G401 (cell line): ENCODE measurements at places on chromosomes 16 and 17.

- no peak for DNase-seq
Measured at GRCh38 chr17:47690121-47690520, 3.8 kb upstream of the TBKBP1 start.

DNA sequence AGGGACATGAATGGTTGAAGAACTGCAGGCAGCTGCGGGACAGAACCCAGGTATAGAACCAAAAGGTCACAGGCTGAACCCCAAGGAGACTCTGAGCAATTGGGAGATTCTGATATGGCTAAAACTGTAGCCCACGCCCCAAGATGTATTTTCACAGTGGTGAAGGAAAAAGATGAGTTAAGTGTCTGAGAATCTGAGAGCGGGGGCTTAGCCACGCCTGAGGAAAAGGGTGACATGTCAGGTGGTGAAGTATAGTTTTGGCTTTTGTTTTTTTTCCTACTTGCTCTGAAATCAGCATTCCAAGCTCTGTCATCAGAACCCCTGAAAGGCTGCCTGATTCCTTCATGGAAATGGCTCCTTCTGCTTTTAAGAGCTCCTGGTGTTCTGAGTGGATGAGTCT is 73.3 kb downstream of the AKAP1 start:
- no peak for DNase-seq

DNA sequence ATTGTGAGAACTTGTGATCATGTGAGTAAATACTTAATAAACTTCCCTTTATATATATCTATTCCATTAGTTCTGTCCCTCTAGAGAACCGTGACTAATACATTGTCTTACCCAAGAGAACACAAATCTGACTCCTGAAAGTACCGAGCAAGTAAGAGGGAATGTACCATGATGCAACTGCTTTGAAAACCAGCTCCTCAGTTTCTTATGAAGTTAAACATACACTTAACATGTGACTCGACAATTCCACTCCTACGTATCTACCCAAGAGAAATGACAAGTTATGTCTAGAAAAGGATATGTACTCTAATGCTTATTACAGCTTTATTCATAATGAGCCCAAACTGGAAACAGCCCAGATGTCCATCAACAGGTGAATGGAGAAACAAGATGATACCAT is 8.8 kb upstream of the GJD3 start:
- DNase-seq, result no peak

- DNase-seq, result no peak
Measured at GRCh38 chr17:37825851-37826250, 81.0 kb upstream of the HNF1B start.

DNA sequence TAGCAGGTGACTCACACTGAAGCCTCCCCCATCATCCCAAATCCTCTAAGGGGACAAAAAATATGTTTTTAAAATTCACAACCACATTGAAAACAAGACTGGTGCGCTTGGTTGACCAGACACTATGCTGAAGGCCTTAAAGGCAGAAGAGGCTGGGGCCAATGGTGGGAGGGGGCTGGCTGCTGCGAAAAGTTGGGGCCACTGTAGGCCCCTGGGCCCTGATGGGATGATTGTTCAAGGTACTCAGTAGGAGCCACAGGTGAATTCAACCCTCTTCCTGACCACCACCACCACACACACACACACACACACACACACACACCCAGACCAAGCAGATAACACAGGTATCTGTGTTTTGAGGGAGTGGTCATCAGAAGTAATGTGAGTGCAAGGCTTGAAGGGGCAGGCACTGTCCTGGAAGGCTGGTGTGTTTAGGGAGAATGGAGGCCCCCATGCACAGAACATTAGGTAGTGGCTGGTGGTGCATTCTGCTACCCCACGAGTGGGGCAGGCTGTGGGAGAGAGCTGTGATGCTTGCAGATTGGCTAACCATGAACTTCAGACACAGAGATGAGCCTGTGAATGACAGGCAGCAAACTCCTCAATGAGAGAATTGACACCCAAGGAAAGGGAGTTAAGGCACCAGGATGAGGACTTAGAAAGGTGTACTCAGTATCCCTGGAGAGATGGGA is 55.0 kb downstream of the NT5M start:
- DNase-seq, result no peak

GRCh38 chr16:88631384-88631783 is 7.0 kb upstream of the IL17C start:
- no peak for DNase-seq

GRCh38 chr17:17104494-17104893 is 62.2 kb downstream of the MPRIP start:
- no peak for DNase-seq

GRCh38 chr17:73357318-73357717 is 45.5 kb upstream of the CDC42EP4 start:
- DNase-seq, result peak; percentile 85

DNA sequence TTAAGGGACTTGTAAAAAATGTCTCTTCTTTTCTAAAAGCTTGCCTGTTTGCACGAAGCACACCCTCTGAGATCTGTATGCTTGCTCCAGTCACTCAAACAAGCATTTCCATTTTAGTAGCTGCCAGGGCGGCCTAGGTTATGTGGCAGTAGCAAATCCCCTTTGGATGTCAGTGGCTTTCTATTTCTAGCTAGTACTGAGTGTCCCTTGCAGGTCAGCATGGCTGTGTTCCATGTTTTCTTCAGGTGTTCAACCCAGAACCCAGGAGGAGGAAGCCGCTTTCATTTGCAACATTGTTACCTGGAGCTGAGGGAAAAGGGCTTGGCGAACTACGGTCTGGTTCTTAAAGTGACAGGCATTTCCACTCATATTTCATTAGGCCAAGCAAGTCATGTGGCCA is 36.4 kb downstream of the FOXL1 start:
- peak; percentile 1 for DNase-seq

DNA sequence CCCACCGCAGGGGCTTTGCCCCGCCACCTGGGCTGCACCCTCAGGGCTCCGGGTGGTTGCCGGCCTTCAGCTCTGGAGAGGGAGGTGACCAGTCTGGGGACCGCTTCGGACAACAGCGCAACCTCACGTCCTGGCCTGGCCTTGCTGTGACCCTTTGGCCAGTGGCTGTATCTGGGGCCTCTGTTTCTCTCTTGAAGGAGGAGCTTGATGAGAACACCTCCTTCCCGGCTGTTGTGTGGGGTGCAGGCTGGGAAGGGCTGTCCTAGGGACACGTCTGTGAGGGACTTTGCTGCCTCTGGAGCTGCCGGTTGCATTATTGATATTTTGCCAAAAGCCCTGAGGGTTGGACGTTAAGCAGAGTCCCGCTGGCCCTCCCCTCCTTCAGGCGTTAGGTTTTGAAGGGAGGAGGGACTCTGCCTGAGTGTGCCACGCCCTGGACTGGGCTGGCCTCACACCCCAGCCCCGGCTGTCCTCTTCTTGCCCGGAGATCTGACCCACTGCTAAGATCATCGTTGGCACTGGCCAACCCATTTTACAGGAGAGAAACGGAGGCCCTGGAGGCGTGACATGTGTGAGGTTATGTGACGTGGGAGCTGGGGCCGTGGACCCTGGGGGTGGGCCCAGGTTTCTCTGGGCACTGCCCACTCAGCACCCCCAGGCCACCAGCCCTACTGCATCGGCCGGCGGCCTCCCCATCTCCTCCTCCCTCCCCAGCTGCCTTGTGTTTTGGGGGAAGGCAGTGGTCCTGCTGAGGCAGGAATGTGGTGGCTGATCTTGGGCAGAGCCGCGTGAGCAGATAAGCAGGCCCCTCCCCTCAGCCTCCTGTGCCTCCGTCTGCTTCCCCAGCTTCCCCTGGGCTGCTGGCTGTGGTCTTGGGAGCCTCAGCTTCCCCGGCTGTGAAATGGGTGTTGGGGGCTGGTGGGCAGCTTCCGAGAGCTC is 8.5 kb downstream of the ZFPM1 start:
- no peak for DNase-seq

- DNase-seq, result no peak
Measured at GRCh38 chr17:67696853-67697498, 20.8 kb upstream of the NOL11 start.

DNA sequence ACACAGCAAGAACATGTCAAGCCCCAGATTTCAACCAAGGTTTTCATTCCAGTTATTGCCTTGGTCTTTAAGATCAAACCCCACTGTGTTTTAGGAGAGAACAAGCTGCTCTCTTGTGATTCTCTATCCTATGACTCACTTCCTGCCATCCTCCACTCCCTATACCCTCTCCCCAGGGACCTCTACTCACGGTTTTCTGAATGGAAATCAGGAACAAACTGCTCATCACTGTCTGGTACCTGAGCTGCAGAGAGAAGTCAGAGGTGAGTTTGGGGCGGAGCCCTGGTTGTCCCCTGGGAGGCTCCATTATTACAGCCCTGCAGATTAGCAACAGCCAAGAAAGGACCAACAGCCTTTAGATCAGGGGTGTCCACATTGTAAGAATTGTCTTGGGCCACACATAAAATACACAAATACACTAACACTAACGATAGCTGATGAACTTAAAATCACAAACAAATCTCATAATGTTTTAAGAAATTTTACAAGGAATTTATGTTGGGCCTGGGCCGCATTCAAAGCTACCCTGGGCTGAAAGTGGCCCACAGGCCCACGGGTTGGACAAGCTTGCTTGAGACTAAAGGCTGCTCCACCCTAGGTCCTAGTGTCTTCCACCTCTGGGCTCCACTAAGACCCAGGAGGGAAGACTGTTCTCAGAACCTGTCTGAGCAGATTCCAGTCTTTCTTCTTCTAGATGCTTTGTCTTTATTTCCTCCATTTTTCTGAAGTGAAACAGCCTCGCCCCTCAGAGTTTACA is 9.7 kb downstream of the ETV4 start:
- DNase-seq, result no peak

- no peak for DNase-seq
Measured at GRCh38 chr17:65634533-65634932, 73.1 kb upstream of the AXIN2 start.

GRCh38 chr17:29158096-29158487 is 22.1 kb downstream of the MYO18A start:
- DNase-seq, result peak; percentile 86

GRCh38 chr17:75335315-75335714 is 46.1 kb upstream of the SLC25A19 start:
- DNase-seq, result no peak

DNA sequence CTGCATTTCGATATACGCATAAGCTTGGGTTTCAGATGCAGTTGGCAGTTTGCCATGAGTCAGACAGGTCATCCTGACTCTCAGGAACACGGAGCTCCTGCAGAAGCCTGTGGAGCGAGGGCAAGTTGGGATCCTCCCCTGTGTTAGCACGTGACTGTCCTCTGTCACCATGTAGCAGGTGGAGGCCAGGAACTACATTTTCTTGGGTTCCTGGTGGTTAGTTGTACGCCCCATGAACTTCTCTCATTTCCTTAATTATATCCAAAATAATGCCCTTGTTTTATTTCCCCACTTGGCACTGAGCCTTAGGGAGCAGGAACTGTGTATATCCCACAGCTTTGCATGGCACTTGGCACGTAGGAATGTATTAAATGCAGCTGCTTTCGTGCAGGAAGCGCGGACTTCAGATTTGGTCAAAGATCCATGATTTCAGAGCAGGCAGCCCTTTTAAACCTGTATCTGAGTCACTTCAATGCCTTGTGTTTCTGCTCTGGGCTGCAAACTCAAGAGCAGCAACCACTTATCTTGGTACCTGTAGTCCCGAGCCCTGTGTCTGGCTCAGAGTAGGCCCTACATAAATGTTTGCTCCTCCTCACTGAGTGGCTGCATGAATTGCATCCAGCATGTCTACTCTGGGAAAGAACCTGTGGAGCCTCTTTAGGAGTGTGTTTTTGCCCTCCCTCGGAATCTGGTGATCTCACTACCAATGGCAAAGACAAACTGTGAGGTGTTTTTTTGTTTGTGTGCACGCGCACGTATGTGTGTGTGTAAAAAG is 428.4 kb downstream of the MAF start:
- DNase-seq, result no peak

GRCh38 chr17:1206026-1206777 is 26.4 kb upstream of the ABR start:
- DNase-seq, result no peak

DNA sequence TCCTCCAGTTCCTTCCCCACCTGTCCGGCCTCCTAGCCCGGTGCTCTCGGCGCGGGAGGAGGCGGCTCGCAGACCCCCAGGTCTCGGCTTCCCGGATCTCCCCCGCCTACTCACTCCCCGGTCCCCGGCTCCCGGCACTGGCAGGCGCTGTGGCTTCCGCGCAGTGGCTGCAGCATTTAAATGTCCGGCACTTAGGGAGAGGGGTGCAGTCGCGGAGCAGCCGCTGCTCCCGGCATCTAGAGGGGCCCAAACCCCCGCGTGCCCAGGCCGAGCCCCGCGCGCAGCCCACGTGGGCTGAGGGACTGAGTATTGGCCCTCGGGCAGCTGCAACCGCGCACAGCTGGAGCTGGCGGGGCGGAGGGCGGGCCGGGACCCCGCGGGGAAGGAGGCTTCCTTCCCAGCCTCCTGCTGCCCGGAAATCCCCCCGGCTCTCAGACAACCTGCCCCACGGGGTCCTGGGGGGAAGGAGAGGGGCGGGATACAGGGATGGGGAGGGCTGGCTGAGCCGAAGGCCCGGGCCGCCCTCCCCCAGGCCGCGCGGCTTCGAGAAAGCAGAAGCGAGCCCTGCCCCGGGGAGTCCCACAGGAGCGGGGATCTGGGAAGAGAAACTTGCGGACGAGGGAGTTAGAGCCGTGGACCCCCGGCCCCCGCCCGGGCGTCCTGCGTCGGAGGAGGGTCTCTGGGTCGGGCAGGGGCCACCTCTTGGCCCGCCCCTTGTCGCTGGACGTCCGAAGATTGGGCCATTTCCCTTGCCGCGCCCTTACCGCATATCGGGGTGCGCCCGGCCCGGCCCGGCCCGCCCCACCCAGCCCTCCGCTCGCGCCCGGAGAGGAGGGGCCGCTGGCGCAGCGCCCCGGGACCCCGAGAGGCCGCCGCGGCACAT is at the start of gene MMP25:
MMP25 (plus strand) TSS at position 804 of the 883 bp plus-strand sequence. CDS start 357 bp downstream, outside the sequence.
- no peak for DNase-seq

GRCh38 chr16:1054660-1055556 is 17.6 kb upstream of the SSTR5 start:
- peak; percentile 44 for DNase-seq

- peak; percentile 16 for DNase-seq
Measured at GRCh38 chr16:65648101-65648500, 526.2 kb upstream of the CDH11 start.

DNA sequence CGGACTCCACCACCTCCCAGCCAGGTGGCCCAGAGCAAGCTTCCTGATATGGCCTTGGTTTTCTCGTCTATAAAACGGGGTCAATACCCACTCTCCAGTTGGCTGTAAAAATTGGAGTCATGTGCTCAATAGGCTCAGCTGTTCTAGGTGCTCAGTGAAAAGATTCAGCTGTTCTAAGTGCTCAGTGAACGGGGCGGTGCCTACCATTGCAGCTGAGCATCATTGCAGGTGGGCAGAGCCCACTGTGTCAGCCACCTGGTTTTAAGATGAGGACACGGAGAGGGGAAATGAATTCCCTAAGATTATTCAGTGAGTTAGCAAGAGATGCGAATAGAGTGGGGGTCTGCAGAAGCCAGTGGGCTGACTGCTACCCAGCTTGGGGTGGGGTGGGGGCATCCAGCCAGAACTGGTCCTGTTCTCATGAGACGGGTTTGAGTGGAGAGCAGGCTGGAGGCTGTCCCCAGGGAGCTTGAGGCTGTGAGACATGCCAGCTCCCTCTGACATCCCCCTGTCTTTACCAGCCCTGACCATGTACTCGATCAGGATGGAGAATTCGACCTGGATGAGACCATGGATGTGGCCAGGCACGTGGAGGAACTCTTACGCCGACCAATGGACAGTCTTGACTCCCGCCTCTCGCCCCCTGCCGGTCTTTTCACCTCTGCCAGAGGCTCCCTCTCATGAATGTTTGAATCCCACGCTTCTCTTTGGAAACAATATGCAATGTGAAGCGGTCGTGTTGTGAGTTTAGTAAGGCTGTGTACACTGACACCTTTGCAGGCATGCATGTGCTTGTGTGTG is 21.9 kb downstream of the STAT5A start:
- no peak for DNase-seq
